ENCODE measurements at places on chromosomes 4 and X.

DNA sequence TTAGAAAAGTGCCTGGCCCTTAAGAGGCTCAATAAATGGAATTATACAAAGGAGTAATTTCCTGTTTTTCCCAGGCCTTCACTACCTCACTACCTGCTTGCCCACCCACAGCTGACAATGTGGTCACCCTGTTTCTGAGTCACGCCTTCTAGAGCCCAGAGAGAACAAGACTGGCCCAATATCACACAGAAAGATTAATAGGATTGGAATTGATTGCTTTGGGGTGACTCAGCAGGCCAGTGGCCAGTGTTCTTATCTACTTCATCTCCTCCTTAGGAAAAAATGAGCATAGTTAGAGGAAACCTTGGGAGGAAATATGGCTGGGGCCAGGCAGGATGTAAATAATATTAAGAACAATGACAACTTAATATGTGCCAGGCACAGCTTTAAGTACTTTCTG is 4.5 kb upstream of the FGF16 start:
- DNase-seq = no peak

GRCh38 chr4:89998469-89999011 is 103.9 kb downstream of the MMRN1 start:
- DNase-seq = no peak

DNA sequence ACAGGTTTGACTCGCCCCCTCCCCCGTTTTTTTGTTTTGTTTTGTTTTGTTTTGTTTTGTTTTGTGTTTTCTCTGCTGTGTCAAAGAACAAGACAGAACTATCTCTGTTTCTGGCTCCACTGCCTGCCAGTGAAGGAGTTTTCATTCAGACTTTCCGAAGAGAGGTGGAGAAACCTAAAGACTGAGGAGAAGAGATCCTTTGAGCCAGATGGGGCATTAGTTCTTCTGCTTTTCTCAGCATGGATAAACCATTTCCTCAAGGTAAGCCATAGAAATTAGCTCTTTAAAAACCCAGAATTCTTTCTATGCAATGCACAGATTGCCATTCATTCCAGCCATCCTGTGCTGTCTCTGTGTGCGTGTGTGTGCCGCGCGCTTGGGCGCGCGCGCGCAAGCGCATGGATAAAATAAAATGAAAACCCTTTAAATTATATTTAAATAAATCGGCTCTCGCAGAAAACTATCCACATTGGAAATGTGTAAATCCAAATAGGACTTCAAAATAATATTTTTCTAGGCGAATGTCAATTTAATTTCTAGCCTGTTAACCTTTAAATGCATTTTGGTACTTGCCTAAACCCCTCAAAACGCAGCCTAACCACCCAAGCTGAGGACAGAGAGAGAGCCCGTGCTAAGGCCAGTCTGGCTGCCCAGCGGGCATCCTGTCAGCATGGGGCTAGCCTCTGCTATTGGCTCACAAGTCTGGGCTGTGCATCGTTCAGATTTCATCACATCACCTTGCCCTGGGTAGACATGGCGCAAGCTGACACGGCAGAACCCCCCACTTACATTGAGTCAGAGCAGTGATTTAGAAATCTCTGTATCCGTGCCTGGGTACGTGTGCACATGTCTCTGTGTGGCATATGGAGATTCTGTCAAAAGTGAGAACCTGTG is 113.0 kb upstream of the VAMP7 start:
- no peak for DNase-seq

GRCh38 chrX:107646735-107647134 is 18.4 kb downstream of the PRPS1 start:
- peak; percentile 4 for DNase-seq

- no peak for DNase-seq
Observed at GRCh38 chrX:132171881-132172280, 44.1 kb upstream of the FRMD7 start.

- DNase-seq = no peak
Observed at GRCh38 chr4:151629097-151629783, 131.6 kb downstream of the GATB start.

GRCh38 chr4:25485104-25485503 is 108.0 kb downstream of the ANAPC4 start:
- no peak for DNase-seq

DNA sequence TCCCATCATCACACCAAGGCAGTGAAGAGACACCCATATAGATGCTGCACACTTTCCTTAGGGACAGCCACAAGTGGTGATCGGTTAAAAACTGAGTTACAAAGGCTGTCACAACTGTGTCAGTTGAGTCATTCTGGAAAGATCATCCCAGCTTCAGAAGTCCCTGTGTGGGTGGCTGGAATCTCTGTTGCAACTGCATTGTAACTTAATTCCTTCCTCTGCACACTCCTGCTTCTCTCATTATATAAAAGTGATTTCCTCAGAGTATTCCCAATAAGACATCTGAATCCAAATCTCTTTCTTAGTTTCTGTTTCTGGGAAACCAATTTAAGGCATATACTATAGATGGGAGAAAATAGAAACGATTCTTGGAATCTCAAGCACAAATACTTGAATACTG is 88.1 kb downstream of the FSTL5 start:
- DNase-seq = peak; percentile 1

GRCh38 chr4:147778942-147779341 is 47.1 kb downstream of the ARHGAP10 start:
- no peak for DNase-seq

DNA sequence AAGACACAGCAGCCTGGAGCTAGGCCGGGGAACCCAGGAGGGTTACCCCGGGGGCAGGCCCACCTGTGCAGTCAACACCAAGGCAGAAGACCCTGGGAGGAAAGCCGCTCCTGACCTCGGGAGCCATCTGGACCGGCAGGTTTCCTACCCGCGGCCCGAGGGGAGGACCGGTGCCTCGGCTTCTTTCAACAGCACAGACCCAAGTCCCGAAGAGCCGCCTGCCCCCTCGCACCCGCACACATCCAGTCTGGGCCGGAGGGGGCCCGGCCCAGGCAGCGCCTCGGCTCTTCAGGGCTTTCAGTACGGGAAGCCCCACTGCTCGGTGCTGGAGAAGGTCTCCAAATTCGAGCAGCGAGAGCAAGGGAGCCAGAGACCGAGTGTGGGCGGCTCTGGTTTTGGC is 157.8 kb downstream of the SOWAHB start:
- no peak for DNase-seq

GRCh38 chrX:10138726-10139125 is 18.0 kb upstream of the CLCN4 start:
- no peak for DNase-seq

GRCh38 chr4:60682901-60683300 is 517.2 kb upstream of the ADGRL3 start:
- DNase-seq = no peak

DNA sequence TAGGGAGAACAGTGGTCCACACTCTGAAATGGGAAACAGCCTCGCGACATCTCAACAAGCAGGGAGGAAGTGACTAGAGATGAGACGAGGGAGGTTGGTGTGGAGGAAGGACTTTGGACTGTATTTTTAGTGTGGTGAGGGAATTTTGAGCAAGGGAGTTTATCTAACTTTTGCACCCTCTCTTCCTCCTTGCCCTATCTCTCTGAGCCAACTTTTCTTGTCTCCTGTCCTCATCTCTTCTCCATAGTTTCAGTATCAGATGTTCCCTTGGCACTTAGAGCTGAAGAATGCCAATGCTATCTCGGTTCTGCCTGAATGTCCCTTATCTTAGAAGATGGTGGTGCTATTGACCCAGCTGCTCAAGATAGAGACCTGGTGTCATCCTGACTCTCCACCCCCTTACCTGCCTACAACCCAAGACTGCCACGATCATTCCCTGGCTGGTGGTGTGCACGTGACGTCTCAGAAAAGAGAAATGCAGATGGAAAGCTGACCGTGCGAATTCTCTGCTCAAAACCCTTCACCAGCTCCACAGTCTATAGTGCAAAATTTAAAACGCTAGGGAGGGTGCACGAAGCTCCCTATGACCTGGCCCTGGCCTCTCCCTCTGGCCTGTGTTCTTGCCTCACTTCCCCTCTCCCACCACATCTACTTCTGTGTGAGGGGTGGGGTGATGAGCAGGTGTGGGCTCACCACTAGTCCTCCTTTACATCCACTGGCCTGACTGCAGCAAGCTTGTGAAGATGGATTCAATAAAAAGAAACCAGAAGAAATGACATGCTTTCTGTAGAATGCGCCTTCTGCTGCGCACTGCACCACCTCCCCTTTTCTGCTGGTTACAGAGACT is 20.9 kb downstream of the MPP1 start:
- DNase-seq = no peak

DNA sequence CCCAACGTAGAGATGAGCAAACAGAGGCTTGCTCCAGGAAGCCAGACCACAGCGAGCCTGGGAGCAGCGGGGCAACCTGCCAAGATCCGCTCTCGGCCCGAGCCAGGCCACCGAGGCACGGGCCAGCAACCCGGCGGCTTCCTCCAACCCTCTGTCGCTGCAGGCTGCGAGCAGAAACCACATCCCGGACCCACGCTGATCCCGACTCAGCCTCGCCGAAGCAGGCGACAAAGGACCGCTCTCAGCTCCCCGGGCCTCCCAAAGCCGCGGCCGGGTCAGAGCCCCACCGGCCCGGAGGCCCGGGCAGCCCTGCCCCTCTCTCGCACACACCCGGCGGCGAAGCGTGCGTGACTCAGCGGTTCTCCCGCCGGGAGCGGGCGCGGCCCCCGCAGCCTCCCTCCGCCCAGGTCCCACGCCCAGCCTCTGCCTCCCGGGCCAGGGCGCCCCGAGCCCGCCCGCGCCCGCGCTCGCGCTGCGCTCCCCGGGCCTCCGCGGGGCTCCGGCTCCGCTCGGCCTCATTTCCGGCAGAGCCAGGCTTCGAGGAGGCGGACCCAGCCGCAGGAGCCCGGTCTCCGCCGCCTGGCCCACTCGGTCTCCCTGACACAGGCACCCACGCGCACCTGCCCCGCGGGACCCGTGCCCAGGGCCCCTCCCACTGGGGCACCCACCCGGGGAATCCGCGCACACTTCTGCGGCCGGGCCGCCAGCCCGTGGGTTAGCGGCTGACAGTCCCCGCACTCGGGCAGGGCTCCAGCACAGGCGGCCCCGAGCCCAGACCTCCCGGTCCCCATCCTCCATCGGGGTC is 1.7 kb downstream of the PPP2R2C start:
- no peak for DNase-seq

GRCh38 chr4:125979950-125980349 is 665.2 kb downstream of the FAT4 start:
- DNase-seq = no peak

GRCh38 chr4:156677131-156677531 is 294.5 kb downstream of the PDGFC start:
- DNase-seq = no peak

GRCh38 chrX:40171513-40172400 is 74.0 kb upstream of the BCOR start:
- no peak for DNase-seq

- no peak for DNase-seq
Observed at GRCh38 chrX:20248592-20249192, 18.0 kb downstream of the RPS6KA3 start.

- no peak for DNase-seq
Observed at GRCh38 chrX:37348971-37349220, 268 bp upstream of the PRRG1 start.

DNA sequence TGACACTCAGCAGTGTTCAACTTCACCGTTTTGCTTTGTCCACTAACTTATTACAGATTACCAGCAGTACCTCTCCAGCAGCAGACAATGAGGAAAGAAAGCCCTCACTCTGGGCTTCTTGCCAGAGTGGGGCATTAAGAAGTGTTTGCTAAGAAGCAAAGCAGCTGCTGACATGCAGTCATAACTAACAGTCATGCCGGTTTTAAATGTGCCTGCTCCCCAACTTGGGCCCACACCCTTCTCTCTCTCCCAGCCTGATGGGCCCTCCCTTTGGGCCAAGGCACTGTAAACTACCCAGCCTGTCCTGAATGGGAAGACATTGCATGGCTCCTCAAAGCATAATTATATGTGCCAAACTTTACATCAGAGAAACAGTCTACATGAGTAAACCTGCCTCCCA is 54.6 kb upstream of the HHIP start:
- DNase-seq = no peak

DNA sequence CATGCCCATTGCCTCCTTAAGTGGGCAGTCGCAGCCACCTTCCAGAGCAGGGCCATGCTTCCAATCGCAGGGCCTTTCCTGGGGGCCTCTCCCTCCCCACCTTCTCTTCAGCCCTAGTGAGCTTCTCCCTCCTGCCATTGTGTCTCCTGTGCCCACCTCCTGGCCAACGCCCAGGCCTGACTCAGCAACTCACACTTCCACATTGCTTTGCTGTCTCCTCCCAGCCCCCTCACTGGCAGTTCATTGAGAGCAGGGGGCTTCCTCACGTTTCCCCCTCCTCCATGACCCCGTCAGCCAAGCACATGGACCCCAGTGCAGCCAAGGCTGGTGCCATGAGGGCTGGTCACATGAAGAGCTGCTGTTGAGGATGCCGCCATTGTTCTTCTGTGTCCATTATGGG is 25.9 kb downstream of the HTRA3 start:
- DNase-seq = no peak
